Stimulated activated CD8-positive, alpha-beta memory T cell treated with anti-CD3 and anti-CD28 coated beads, Interleukin-4, amount 100 ng/mL, for 48 hours (primary cell): ENCODE measurements at places on chromosomes 2 and 18.

GRCh38 chr2:182324665-182325064, 102.2 kb downstream of the PDE1A start:
- no peak for DNase-seq

GRCh38 chr18:78776706-78777285, 202.8 kb upstream of the SALL3 start:
- no peak for DNase-seq

- DNase-seq = no peak
These were observed 551.7 kb downstream of the ARHGAP15 start for GRCh38 chr2:143680885-143681405.

DNA sequence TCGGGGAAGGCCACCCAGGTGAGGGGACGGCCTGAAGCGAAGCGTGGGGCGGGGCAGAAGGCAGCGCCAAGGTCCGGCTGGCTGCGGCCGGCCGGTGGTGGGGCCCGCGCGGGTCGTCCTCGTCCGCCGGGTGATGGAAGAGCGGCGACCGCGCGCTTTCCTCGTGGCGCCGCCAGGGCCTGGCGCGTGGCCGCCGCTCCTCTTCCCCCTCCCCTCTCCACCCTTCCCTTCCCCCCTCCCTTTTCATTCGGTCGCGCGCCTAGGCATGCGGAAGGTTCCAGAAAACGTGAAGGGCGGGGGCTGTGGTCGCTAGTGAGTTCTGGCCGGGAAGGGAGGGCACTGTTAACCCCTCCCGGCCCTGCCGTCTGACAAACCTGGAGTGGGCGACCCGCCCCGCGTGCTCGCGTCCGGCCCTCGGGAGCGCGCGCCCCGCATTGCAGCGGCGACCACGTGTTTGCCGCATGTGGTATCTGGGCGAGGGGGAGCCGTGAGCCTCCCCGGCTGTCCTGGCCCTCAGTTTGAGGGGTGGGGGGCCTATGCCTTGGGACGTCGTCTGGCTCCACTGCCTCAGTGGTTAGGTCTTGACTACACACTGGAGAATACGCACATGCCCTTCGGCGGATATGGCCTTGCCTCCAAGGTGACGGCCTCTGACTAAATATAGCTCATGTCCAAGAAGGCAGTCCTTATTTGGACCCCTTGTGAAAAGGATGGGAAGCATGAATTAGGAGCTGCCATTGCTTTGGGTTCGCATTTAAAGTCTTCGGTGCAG, 579 bp downstream of the MAT2A start:
- peak; percentile 79 for DNase-seq

DNA sequence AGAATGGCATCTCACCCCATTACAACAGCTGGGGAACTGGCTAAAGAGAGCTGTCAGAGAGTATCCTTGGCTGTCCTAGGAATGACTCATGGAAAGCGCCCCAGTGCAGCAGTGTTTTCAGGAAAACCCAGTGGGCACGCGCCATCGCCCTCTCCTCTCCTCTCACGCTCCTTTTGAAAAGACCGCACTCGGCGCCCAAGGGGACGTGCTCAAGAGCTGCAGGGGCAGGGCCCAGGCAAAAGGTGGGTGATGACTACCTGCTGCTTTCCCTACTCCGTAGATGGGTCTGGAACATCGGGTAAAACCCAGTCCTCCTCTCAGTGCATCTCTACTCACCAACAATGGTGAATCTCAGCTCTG, 68.1 kb downstream of the EMILIN2 start:
- peak; percentile 21 for DNase-seq

DNA sequence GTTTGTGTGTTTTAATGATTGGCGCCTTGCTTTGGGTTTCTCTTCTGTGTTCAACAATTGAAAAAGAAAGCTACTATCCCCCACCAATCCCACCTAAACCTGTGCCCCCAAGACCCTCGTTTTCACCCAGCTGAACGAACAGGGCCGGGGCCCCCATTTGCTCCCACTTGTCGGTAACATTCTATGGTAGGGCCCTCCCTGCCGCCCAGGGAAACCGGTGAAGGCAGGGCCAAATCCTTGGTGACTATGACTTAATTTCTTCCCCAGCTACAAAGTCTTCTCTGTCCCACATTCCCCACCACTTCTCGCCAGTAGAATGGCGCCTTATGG, 598 bp upstream of the SNRNP200 start:
- DNase-seq = no peak
